ENCODE measurements at places on chromosomes 2 and 18. TPM values are rescaled to one million over a fixed set of nuclear protein-coding genes. Genes with fewer than 3 reads are reported as not detected.
A peak's percentile ranks its signal among the peaks of the same experiment; 100 is the strongest.

DNA sequence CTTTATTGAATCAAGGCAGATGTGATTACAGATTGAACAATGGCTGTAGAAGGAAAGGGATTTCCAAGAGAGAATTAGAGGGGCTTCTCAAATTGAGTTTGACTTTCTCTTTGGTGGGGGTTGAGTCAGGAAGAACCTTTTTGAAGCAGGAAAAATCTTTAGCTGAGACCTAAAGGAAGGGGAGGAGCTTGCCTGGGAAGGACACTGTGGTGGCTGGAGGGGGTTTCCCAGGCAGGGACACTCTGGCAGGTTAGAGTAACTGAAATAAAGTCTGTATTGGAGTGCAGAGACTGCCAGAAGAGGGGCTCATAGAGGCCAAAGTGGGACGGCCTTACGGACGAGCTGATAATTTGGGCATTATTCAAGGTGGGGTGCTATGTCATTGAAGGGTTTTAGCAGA is 69.3 kb downstream of the NEDD4L start:
- peaks cover 7% of the 10 kb centered on the region for H3K4me1 ChIP-seq
- no peak overlapping the region for H3K4me3 ChIP-seq
- H3K36me3 ChIP-seq, result no peaks in the 10 kb centered on the region

IL36G gene
- total RNA-seq, result not detected

DNA sequence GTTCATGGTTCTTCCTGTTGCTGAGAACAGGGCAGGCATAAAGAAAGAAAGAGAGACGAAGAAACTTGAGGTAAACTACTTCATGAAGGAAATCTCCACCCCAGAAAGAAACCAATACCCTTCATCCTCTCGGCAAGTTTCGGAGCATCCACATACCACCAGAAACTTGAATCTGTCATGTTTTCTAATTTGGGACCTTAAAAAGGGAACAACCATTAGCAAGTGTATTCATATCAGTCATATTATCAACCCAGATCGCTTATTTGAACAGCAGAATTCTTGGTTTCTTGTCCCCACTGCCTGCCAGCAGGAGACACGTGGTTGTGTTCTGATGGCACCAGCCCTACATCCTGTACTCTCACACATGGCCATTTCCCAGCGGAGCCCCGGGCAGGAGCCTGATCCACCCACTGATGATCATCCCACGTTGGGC is 53.2 kb upstream of the FZD7 start:
- H3K4me1 ChIP-seq, result no peaks in the 10 kb centered on the region
- DNase-seq, result no peak
- H3K27ac ChIP-seq, result no peak overlapping the region

GRCh38 chr2:9288233-9288632 is 81.6 kb downstream of the ASAP2 start:
- H3K27me3 ChIP-seq, result no peaks in the 10 kb centered on the region
- peaks cover 41% of the 10 kb centered on the region for H3K4me1 ChIP-seq
- H3K4me3 ChIP-seq, result peak overlapping the region; percentile 22
- H3K36me3 ChIP-seq, result peaks cover 8% of the 10 kb centered on the region
- peak overlapping the region; percentile 93 for H3K27ac ChIP-seq

RNU2-63P gene
- total RNA-seq, result 6.6 TPM

DNA sequence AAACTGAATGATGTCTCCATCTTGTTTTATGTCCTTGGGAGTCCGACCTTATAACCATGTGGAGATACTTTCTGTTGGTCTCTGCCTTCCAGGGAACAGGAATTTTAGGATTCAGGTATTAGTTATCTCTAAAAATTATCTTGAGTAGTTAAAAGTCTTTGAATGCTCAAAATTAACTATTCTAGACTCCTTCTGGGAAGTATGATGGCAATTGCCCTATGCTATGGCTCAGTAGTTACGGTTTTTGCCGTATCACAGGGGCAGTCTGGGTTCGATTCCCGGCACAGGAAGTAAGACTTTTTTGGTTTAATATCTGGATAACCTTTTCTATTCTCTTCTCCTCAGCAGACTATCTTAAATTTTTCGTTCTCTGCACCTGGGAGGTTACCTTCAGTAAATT is 708.7 kb upstream of the LRATD1 start:
- no peaks in the 10 kb centered on the region for H3K27me3 ChIP-seq
- no peak for DNase-seq
- peaks cover 3% of the 10 kb centered on the region for H3K4me1 ChIP-seq
- no peaks in the 10 kb centered on the region for H3K36me3 ChIP-seq

- H3K27ac ChIP-seq, result no peak overlapping the region
- peak overlapping the region; percentile 27 for H3K4me3 ChIP-seq
- peaks cover 4% of the 10 kb centered on the region for H3K4me1 ChIP-seq
- no peaks in the 10 kb centered on the region for H3K27me3 ChIP-seq
These were observed 235.5 kb upstream of the SIX3 start for GRCh38 chr2:44705876-44706480.

ITGB6 gene
- total RNA-seq, result 7.6 TPM

DNA sequence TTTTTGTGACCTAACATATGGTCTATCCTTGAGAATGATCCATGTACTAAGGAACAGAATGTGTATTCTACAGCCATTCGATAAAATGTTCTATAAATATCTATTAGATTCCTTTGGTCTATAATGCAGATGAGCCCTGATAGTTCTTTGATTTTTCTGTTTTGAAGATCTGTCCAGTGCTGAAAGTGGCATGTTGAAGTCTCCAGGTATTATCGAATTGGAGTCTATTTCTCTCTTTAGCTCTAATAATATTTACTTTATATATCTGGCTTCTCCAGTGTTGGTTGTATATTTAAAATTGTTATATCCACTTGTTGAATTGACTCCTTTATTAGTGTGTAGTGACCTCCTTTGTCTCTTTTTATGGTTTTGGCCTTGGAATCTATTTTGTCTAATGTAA is 377.9 kb downstream of the ARL6IP6 start:
- H3K36me3 ChIP-seq, result no peaks in the 10 kb centered on the region
- no peaks in the 10 kb centered on the region for H3K27me3 ChIP-seq
- H3K4me1 ChIP-seq, result no peaks in the 10 kb centered on the region
- no peak overlapping the region for H3K4me3 ChIP-seq
- DNase-seq, result no peak
- H3K27ac ChIP-seq, result no peak overlapping the region

DNA sequence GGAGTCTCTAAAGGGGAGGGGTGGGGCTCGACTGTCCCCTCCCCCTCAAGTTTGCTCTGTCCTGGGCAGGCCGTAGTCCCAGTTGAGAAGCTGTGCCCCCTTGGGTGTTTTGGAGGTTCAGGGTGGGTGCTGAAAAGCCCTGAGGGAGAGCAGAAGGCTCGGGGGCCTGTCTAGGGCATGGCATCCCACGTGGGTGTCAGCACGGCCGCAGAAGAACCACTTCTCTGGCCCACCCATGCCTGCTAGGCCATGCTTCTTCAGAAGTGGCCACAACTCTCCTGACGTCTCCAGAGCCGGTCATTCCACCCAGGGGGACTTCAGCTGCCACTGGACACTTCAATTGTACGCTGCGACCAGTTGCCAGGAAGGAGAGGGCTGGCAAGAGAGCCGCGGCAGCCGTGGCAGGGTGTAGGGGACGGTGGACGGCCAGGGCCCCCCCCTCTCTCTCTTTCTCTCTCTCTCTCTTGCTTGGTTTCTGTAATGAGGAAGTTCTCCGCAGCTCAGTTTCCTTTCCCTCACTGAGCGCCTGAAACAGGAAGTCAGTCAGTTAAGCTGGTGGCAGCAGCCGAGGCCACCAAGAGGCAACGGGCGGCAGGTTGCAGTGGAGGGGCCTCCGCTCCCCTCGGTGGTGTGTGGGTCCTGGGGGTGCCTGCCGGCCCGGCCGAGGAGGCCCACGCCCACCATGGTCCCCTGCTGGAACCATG is at the start of gene INPP5D:
Gene INPP5D, plus strand, starts transcription at position 546 of the 704 bp plus-strand sequence. Its CDS starts 137 bp downstream, at position 683.
- H3K4me1 ChIP-seq, result no peaks in the 10 kb centered on the region
- H3K36me3 ChIP-seq, result no peaks in the 10 kb centered on the region
- no peak within 1 kb of the TSS for H3K27ac ChIP-seq
- H3K27me3 ChIP-seq, result no peaks in the 10 kb centered on the region
- no peak for DNase-seq

DNA sequence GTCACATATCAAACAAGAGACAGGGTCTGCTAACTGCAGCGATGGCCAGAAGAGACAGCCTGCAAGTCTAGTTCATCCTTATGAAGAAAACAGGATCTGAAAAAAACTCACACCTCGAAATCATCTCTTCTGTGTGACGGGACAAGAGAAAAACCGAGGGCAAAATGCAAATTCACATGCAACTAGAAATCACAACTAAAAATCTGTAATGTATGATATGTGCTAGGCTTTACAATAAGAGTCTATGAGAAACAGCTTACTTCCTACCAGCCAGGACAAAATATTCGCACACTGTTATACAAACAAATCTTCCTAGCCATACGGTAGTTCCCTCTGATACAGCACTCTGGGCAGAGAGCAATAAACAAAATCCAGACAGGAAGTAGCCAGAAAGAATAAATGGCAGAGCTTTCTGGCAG is 48.8 kb downstream of the ANKRD44 start:
- H3K27ac ChIP-seq, result no peak overlapping the region
- H3K27me3 ChIP-seq, result no peaks in the 10 kb centered on the region
- H3K36me3 ChIP-seq, result no peaks in the 10 kb centered on the region

GRCh38 chr2:221529943-221530652 is 42.0 kb downstream of the EPHA4 start:
- H3K27ac ChIP-seq, result no peak overlapping the region
- H3K4me3 ChIP-seq, result no peak overlapping the region
- peaks cover 14% of the 10 kb centered on the region for H3K4me1 ChIP-seq
- DNase-seq, result peak; percentile 73
- no peaks in the 10 kb centered on the region for H3K27me3 ChIP-seq

POTEJ gene
- not detected for total RNA-seq
